ENCODE measurements at places on chromosomes 6 and 20. TPM values are rescaled to one million over a fixed set of nuclear protein-coding genes. Genes with fewer than 3 reads are reported as not detected.

GRCh38 chr6:150692604-150693003, 92.9 kb downstream of the PLEKHG1 start:
- H3K4me1 ChIP-seq: peaks cover 3% of the 10 kb centered on the region
- H3K36me3 ChIP-seq: no peaks in the 10 kb centered on the region
- H3K27ac ChIP-seq: no peak overlapping the region
- DNase-seq: no peak
- H3K27me3 ChIP-seq: peaks cover 10% of the 10 kb centered on the region

The FUT9 gene
- total RNA-seq: not detected

DNA sequence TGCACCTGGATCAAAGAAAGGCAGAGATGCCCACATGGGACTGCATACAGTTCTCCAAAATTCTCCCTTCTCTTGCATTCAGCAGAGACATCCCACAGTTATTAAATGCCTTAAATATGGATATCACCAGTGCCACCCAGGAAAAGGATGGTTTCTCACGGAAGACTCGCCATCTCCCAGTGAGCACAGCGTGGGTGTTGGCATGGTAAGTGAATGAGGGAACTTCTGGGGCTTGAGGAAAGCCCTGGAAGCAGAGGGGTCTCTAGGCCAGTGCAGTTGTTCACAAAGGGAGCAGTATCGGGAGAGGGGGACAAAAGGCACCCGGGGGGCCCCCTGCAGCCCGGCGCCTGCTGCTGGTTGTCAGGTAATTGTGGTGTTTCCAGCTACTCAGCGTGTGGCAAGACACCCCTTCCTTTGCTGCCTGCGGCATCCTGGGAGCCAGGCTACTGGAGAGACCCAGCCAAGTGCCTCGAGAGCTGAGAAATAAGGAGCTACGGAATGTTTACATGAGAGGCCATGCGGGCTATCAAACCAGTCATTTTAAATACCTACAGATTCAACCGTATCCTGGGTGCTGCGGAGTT, 125.4 kb downstream of the PXDC1 start:
- no peak overlapping the region for H3K27ac ChIP-seq
- H3K4me1 ChIP-seq: peaks cover 10% of the 10 kb centered on the region
- H3K4me3 ChIP-seq: no peak overlapping the region
- no peak for DNase-seq
- H3K36me3 ChIP-seq: peaks cover 2% of the 10 kb centered on the region

DNA sequence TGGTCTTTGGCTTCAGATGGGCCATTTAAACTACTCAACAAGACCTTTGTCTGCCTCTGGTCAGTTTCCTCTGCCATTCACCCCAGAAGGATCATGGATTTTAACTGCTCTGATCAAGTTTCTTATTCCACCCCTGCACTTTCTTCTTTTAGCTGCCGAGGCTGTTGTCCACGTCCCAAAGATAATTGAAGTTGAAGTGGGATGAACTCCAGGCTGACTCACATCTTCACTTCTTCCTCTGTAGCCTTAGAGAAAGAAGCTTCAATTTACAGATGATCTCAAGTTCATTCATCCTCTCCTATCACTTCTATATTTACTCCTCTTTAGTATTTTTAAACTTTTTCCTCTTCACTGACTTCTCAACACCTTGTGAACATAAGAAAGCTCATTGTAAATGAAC, 651.6 kb downstream of the UTRN start:
- H3K36me3 ChIP-seq: no peaks in the 10 kb centered on the region
- no peak overlapping the region for H3K4me3 ChIP-seq

DNA sequence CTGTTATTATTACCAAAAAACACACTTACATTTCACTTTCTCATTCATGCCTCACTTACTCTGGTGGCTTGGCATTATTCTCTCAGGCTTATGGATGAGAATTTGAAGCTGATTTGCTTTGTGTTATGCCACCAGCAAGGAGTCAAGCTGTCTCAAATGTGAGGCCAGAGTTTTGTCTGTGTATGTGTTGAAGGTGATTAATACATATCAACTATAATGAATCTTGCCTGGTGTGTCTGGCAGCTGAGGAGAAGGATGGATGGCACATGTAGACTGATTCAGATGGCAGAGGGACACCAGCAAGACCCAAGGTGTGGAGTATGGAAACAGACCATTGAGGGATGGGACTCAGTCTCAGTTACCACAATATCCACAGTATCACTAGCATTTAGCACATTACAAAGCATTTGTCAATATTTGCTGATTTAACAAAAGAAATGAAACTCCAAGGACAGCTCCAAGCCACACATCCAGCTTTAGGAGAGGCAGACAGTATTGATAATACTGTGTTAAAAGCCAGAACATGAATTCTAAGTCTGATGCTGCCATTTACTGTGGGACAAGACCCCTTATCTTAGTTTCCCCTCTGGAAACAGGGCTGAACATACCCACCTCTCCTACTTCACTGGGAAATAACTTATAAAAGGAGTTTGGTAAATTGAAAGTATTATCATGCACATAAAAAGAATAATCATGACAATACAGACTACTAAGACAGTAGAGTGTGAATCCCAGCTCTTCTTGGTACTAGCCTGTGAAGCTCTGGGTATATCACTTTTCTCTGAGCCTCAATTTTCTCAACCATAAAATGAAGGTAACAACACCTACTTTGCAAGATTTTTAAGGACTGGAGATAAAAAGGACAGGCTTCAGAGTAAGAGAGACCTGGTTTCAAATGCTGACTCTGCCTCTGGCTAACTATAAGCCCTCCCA, 11.2 kb downstream of the BCL2L1 start:
- peak overlapping the region; percentile 87 for H3K27ac ChIP-seq
- H3K27me3 ChIP-seq: no peaks in the 10 kb centered on the region
- peaks cover 12% of the 10 kb centered on the region for H3K36me3 ChIP-seq
- H3K4me1 ChIP-seq: peaks cover 67% of the 10 kb centered on the region
- H3K4me3 ChIP-seq: peak overlapping the region; percentile 15

- H3K4me3 ChIP-seq: no peak overlapping the region
- H3K36me3 ChIP-seq: no peaks in the 10 kb centered on the region
- no peak for DNase-seq
- H3K27me3 ChIP-seq: no peaks in the 10 kb centered on the region
Observed at GRCh38 chr20:7505835-7506221, 434.4 kb downstream of the HAO1 start.

- no peaks in the 10 kb centered on the region for H3K36me3 ChIP-seq
- peak overlapping the region; percentile 32 for H3K27ac ChIP-seq
- no peak overlapping the region for H3K4me3 ChIP-seq
- no peaks in the 10 kb centered on the region for H3K4me1 ChIP-seq
Observed at GRCh38 chr20:53226826-53227225, 254.7 kb downstream of the TSHZ2 start.

The RAET1L gene
- not detected for total RNA-seq

All from T-helper 17 cell (primary cell).